CD8-positive, alpha-beta memory T cell (primary cell): ENCODE measurements at places on chromosomes 5 and 9.

DNA sequence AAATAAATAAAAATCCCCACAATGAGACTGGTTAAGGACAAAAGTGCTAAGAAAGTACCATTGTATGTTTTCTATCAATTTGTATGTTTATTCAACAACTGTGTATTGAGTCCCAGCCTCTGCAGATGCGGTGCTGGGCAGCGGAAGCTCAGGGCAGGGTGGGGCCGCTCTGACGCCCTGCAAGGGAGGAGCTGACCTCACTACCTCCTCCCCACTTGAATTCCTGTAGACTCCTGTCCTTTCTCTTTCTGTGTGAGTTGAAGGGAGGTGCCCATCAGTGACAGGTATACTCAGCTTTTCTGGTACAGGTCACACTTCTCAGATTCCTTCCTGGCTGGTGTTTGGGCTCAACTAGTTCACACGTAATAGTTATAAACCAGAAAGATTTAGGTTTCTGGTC is 27.0 kb downstream of the ANGPTL2 start:
- no peak overlapping the region for H3K27ac ChIP-seq
- no peaks in the 10 kb centered on the region for H3K4me1 ChIP-seq
- no peaks in the 10 kb centered on the region for H3K27me3 ChIP-seq
- H3K36me3 ChIP-seq, result no peaks in the 10 kb centered on the region
- no peak overlapping the region for H3K4me3 ChIP-seq

GRCh38 chr5:102835717-102836116 is 80.6 kb downstream of the PAM start:
- H3K36me3 ChIP-seq, result no peaks in the 10 kb centered on the region
- H3K4me3 ChIP-seq, result no peak overlapping the region
- H3K4me1 ChIP-seq, result peaks cover 6% of the 10 kb centered on the region
- no peak for DNase-seq
- H3K27me3 ChIP-seq, result no peaks in the 10 kb centered on the region
- H3K27ac ChIP-seq, result no peak overlapping the region

- H3K27me3 ChIP-seq, result no peaks in the 10 kb centered on the region
- no peak overlapping the region for H3K4me3 ChIP-seq
- no peaks in the 10 kb centered on the region for H3K36me3 ChIP-seq
- H3K4me1 ChIP-seq, result no peaks in the 10 kb centered on the region
- DNase-seq, result no peak
Measured at GRCh38 chr5:149853701-149854100, 90.9 kb downstream of the PDE6A start.

- H3K27me3 ChIP-seq, result peaks cover 11% of the 10 kb centered on the region
- no peak overlapping the region for H3K4me3 ChIP-seq
- no peak for DNase-seq
- no peaks in the 10 kb centered on the region for H3K36me3 ChIP-seq
Measured at GRCh38 chr9:126203313-126203712, 123.3 kb upstream of the MVB12B start.

GRCh38 chr5:125257057-125257972 is 510.9 kb upstream of the ZNF608 start:
- H3K27ac ChIP-seq, result no peak overlapping the region
- H3K36me3 ChIP-seq, result no peaks in the 10 kb centered on the region
- no peaks in the 10 kb centered on the region for H3K27me3 ChIP-seq
- no peak for DNase-seq

DNA sequence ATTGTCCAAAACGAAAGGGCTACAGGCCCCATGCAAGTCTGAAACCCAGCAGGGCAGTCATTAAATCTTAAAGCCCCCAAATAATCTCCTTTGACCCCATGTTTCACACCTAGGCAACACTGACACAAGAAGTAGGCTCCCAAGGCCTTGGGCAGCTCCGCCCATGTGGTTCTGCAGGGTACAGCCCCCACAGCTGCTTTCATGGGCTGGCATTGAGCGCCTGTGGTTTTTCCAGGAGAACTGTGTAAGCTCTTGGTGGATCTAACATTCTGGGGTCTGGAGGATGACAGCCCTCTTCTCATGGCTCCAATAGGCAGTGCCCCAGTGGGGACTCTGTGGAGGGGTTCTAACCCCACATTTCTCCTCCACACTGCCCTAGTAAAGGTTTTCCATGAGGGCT is 623.5 kb downstream of the PRR16 start:
- no peaks in the 10 kb centered on the region for H3K4me1 ChIP-seq
- DNase-seq, result no peak
- no peak overlapping the region for H3K27ac ChIP-seq
- H3K4me3 ChIP-seq, result no peak overlapping the region

DNA sequence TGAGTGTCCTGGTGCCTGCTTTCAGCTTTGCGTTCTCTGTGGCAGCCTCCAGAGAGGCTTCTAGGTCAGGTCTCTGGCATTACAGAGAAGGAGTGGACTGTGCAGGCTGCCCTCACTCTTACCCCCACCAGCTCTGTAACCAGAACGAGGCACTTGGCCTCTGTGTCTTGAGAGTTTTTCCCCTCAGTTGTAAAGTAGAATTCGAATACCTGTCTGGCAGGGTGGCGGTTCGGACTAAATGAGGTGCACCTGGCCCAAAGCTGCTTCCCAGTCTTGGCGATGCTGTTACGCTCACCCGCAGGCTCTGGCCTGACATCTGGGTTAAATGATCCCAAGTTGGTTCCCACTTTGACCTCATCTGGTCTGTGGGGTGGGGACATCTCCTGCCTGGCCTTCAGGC is 40.1 kb downstream of the FAM78A start:
- H3K4me3 ChIP-seq, result no peak overlapping the region
- H3K4me1 ChIP-seq, result peaks cover 53% of the 10 kb centered on the region
- peaks cover 7% of the 10 kb centered on the region for H3K36me3 ChIP-seq

DNA sequence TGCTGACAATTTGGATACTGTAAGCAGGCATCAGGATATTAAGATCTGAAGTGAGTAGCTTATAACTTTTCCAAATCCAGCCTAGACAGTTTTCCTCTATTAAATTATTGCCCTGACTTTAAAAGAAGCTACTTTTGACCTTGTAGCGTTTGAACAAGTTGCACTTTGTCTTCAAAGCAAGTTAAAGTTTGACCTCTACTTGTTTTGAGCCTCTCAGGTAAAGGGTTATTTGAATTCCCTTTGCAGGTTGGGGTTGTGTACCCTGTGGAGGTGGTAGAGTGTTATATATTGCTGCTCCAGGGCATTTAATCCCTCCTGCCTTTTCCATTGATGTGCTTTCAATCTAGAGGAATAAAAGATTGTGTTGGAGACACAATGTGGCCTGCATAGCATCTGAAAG is 30.1 kb downstream of the FXN start:
- H3K4me3 ChIP-seq, result no peak overlapping the region
- DNase-seq, result no peak
- no peak overlapping the region for H3K27ac ChIP-seq
- H3K27me3 ChIP-seq, result no peaks in the 10 kb centered on the region

DNA sequence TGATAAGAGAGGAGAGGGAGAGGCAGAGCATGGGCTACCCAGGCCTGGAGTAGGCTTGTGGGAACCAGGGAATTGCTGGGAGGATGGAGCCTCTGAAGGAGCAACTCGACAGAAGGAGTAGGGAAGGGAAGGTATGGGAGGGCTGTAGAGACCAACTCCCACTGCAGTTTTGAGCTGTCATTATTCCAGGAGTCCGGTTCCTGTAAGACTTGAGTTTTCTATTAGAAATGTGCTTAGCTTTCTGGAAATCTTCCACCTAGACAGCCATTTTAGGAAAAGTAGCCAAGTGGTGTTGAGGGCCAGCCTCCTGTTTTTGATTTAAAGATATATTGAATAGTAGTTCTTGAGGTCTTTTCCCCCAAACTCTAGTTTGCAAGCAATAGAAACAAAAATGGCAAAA is 323.5 kb downstream of the LRRC70 start:
- no peaks in the 10 kb centered on the region for H3K4me1 ChIP-seq
- H3K4me3 ChIP-seq, result no peak overlapping the region
- DNase-seq, result no peak
- H3K36me3 ChIP-seq, result no peaks in the 10 kb centered on the region
- H3K27me3 ChIP-seq, result no peaks in the 10 kb centered on the region
- H3K27ac ChIP-seq, result no peak overlapping the region

- no peaks in the 10 kb centered on the region for H3K36me3 ChIP-seq
- H3K4me3 ChIP-seq, result no peak overlapping the region
- H3K4me1 ChIP-seq, result no peaks in the 10 kb centered on the region
Measured at GRCh38 chr5:122315521-122315920, 3.5 kb downstream of the SNCAIP start.

- H3K4me3 ChIP-seq, result no peak overlapping the region
- H3K36me3 ChIP-seq, result no peaks in the 10 kb centered on the region
- no peak for DNase-seq
Measured at GRCh38 chr5:137492331-137492730, 6.8 kb downstream of the SPOCK1 start.

GRCh38 chr5:139188558-139189270 is 9.5 kb downstream of the SIL1 start:
- no peaks in the 10 kb centered on the region for H3K4me1 ChIP-seq
- no peak overlapping the region for H3K27ac ChIP-seq
- H3K36me3 ChIP-seq, result no peaks in the 10 kb centered on the region
- H3K4me3 ChIP-seq, result no peak overlapping the region

- peak overlapping the region; percentile 39 for H3K27ac ChIP-seq
- H3K36me3 ChIP-seq, result no peaks in the 10 kb centered on the region
- no peaks in the 10 kb centered on the region for H3K4me1 ChIP-seq
- peak; percentile 38 for DNase-seq
Measured at GRCh38 chr9:137491735-137492432, 32.8 kb upstream of the NSMF start.

GRCh38 chr5:69242215-69242927 is 7.7 kb downstream of the CDK7 start:
- H3K27ac ChIP-seq, result no peak overlapping the region
- H3K4me1 ChIP-seq, result peaks cover 2% of the 10 kb centered on the region
- no peak overlapping the region for H3K4me3 ChIP-seq
- no peaks in the 10 kb centered on the region for H3K27me3 ChIP-seq

- H3K4me3 ChIP-seq, result no peak overlapping the region
- DNase-seq, result no peak
- no peaks in the 10 kb centered on the region for H3K27me3 ChIP-seq
Measured at GRCh38 chr5:68087866-68088265, 127.7 kb upstream of the PIK3R1 start.

GRCh38 chr9:75071530-75072122 is 16.3 kb downstream of the NMRK1 start:
- peaks cover 8% of the 10 kb centered on the region for H3K36me3 ChIP-seq
- no peaks in the 10 kb centered on the region for H3K27me3 ChIP-seq
- H3K27ac ChIP-seq, result no peak overlapping the region
- peaks cover 7% of the 10 kb centered on the region for H3K4me1 ChIP-seq

DNA sequence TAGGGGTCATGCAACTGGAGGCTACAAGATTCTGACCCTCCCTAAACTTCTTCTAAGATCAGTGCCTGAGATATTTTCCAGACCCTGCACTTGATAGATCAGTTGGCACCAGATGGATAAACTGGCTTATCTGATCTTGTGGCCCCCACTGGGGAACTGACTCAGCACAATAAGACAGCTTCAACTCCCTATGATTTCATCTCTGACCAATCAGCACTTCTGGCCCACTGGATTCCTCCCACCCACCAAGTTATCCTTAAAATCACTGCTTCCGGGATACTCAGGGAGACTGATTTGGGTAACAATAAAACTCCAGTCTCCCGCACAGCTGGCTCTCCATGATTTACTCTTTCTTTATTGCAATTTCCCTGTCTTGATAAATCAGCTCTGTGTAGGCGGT is 2180.4 kb upstream of the WWC1 start:
- DNase-seq, result no peak
- H3K27ac ChIP-seq, result no peak overlapping the region
- H3K4me3 ChIP-seq, result no peak overlapping the region
- no peaks in the 10 kb centered on the region for H3K36me3 ChIP-seq
- no peaks in the 10 kb centered on the region for H3K4me1 ChIP-seq

DNA sequence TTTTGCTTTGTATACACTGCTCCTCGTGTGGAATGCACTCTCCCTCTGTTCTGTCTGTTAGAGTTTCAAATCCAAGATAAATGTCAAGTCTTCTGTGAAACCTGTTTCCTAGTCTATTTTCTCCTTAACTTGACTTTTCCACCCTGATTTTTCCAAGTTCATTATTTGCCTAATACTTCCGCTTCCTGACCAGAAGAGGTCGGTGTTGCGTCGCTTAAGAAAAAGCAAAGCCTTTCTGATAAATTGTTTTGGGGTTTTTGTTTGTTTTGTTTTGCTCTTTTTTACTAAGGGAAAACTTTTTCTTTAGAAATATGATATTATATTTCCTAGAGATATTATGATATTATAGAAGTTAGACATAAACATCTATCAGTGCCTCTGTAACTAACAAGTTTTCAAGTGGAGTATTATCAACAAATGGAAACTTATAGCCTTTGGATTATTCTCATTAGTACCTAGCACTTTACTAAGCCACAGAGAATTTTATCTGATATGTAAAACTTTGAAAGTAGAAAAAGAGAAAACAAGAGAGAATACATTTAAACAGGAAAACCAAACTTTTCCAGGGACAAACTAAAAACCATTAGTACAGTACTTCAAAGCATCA is 55.8 kb downstream of the PHAX start:
- no peaks in the 10 kb centered on the region for H3K4me1 ChIP-seq
- peak; percentile 4 for DNase-seq

DNA sequence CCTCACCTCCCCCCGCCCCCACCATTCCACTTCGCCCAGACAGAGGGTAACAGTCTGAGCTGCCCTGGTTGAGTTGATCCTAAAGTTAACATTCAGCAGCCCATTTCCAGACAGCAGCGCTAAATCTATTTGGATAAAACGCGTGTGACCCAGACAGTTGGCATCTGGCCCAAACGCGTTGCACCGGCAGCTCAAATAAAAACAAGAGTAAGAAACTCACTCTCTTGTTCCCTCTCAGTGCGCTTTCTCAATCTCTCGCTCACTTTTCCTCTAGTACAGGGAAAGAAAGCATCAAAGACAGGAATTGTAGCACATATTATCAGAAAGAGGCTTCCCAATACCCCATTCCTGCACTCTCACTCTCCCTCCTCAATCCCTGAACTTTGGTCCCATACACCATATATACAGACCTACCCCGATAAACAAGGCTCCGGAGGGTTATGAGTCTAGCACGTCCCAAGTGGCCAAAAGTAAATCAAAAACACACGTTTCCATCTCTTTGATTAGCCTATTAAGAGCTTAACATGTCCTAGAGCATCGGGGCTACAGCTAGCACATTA is 1.3 kb downstream of the ADAMTS6 start:
- peaks cover 20% of the 10 kb centered on the region for H3K4me1 ChIP-seq
- no peaks in the 10 kb centered on the region for H3K27me3 ChIP-seq

DNA sequence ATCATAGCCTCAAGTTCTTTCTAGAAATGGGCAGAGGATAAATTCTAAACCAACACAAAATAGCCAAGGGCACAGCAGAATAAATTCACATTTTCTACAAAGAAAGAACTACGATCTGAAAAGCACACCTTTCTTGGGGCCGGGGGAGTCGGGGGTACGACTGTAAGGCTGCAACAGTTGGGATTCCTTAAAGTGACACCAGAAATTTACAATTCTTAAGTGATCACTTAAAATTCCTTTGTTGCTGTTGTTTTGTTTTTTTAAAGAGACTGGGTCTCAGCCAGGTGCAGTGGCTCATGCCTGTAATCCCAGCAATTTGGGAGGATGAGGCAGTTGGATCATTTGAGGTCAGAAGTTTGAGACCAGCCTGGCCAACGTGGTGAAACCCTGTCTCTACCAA is 95.8 kb downstream of the CDK5RAP2 start:
- peaks cover 21% of the 10 kb centered on the region for H3K36me3 ChIP-seq
- H3K4me1 ChIP-seq, result no peaks in the 10 kb centered on the region
- H3K27me3 ChIP-seq, result no peaks in the 10 kb centered on the region
- no peak for DNase-seq

GRCh38 chr9:70484232-70485130 is 70.0 kb upstream of the KLF9 start:
- H3K4me3 ChIP-seq, result no peak overlapping the region
- H3K27me3 ChIP-seq, result no peaks in the 10 kb centered on the region
- no peak for DNase-seq
- peak overlapping the region; percentile 49 for H3K27ac ChIP-seq
- no peaks in the 10 kb centered on the region for H3K4me1 ChIP-seq
- H3K36me3 ChIP-seq, result no peaks in the 10 kb centered on the region
